WERI-Rb-1 (cell line): ENCODE measurements at places on chromosomes 7 and 10.

GRCh38 chr7:37289367-37289766, 159.3 kb downstream of the ELMO1 start:
- DNase-seq: no peak

- no peak for DNase-seq
These were observed 626 bp upstream of the BMS1 start for GRCh38 chr10:42781893-42782445.

DNA sequence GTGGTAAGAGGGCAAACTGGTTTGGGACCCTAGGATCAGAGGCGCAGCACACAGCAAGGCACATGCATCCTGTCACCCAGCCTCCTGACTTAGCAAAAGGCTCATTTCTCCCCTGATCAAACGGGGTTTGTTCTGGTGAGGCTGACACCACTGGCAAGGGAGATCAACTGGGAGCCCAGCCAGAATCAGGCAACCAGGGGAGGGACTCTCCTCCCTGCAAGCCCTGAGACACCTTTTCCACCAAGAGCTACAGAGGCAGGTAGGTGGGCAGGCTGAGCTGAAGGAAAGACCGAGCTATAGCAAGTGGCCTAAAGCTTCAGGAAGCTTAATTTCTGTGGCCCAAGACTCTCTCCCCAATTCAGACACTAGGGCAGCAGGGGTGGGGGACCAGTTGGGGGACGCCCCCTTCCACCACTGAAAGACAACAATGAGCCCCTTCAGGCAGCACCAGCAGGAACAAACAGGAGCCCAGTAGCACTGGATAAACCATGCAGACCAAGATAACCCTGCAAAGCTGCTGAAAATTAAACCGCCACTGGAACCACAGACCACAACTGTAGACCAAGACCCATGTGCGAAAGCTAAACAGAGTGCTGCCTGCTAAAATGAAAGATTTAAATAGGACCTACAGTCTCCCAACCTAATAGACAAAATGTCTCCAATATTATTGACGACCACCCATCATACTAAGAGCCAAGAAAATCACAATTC, 27.1 kb upstream of the SAR1A start:
- no peak for DNase-seq

- no peak for DNase-seq
These were observed 16.0 kb downstream of the PALD1 start for GRCh38 chr10:70494536-70494935.

DNA sequence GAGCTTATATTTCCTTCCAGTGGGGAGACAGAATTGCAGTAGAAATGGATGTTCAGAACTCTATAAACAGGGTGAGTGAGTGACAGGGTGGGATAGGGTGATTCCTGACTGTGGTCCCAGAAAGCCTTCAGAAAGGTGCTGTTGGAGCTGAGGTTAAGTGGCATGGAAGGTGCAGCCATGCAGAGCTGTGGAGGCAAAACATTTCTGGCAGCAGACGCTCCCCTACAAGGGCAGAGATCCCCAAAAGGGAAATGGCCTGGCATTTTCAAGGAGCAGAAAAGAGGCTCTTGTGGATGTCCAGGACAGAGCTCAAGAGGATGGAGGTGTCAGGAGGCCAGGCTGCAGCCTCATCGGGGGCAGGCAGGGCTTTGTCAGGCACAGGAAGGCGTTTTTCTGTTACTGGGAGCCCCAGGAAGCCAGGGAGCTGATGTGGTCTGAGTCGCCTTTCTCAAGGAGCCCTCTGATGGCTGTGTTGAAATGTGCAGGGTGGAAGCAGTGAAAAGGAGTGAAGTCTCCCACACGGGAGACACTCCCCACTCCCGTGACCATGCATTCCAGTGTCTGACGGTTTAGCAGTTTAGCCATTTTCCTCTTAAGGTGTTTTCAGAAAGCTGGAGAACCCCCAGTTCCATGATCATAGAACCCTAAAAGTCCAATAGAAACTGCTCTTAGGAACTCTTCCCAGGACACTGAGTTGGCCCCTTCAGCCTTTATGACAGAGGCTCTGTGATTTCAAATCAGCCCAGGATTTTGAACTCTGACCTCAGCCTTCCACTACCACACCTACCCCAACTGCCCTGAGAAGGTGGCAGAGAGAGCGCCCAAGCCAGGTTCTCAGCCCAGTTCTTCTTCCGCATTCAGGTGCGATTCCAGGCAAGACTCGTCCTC, 96.2 kb downstream of the C10orf105 start:
- peak; percentile 32 for DNase-seq

GRCh38 chr7:47147213-47147631, 434.7 kb downstream of the TNS3 start:
- DNase-seq: no peak

DNA sequence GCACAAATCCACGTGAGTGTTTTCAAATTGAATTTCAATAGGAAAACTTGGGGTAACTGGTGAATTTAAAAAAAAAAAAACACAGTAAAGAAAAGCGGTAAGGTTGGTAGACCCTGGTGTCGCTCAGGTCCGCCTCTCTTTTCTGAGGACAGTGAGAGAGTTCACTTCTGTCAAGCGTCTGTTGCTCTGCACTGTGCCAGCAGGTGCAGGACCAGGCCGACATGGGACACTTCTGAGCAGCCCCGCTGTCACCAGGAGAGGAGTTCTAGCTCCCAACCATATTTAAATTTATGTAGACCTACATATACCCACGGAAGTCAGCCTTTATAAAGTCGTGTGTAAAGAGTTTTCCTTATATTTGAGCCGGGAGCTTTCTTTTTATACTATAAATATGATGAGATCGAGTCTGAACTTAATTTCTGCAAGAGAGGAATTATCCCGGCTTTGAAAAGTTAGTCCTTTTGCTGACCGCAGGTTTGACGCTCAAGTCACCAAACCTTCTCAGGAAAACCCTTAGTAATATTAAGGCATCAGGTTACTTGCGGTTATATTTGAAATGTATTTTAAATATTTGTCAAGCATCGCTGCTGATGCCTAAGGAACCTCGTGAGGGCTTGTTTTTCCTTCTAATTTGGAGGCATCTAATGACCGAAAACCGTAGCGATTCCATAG, 531 bp downstream of the IKZF1 start:
- no peak for DNase-seq

DNA sequence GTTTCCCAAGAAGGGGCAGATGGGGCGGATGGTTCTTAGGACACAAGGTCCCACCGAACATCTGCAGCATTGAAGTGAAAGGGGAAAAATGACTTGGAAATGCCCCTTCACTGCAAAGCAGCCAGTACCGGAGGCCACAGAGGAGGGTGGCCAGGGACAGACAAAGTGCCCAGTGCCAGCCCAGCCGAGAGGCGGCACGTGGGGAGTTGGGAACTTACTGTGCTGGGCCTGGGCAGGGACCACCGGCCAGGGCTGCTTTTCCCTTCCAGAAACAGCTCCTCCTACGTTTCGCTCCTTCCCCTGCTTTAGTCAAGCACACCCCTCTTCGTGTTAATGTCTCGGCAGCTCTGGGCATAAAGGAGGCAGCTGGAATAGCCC, 129.2 kb downstream of the TNS3 start:
- DNase-seq: no peak

- peak; percentile 72 for DNase-seq
These were observed 16.7 kb upstream of the SUN1 start for GRCh38 chr7:815284-816216.

DNA sequence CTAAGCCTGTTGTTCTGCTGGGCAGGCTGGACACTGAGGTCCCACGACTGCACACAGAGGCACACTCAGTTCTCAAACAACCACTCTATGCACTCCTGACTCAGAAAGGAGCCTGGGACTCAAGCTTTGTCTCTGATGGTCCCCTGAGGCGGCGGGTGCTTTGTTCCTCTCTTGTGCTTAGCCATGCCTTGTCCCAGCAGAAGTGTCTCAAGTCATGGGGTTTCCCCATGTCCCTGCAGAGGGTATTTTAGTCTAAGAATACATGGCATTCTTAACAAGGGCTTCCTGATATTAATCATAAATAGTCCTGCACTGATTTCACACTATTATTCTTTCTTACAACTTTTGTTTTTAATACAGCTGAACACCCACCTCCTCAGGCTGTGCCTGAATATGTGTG, 72.5 kb downstream of the CXCL12 start:
- no peak for DNase-seq

GRCh38 chr7:108057951-108058481, 55.1 kb upstream of the LAMB1 start:
- no peak for DNase-seq

DNA sequence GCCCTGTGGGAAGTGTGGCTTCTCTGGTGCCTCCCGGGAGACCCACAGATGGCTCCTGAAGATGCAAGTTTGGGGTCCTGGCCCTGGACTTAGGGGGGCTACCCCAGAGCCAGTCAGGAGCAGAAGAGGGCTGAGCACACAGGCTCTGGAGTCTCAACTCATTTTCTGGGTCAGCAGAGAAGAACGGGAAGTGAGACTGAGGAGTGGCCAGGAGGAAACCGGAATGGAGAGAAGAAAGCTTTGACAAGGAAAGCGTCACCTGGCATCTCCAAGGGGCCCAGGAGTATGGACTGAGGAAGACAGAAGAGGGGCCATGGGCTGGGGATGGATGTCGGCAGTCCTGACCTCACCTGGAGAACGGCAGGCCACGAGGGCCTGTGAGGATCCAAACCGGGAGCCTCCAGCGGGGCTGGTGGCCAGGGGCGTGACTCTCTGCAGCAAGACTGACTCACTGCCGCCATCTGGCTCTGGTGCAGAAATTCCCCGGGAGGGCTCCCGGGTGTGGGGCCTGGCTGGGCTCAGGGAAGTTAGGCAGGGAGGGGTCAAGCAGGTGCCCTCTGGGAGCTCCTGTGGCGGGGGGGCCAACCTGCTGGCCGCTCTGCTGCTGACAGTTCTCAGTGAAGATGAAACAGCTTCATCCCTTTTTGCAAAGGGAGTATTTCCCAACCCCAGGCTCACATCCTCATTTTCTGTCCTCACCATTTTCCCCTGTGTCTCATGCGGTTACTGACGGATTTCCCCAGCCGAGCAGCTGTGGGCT, 23.6 kb downstream of the DAGLB start:
- no peak for DNase-seq

DNA sequence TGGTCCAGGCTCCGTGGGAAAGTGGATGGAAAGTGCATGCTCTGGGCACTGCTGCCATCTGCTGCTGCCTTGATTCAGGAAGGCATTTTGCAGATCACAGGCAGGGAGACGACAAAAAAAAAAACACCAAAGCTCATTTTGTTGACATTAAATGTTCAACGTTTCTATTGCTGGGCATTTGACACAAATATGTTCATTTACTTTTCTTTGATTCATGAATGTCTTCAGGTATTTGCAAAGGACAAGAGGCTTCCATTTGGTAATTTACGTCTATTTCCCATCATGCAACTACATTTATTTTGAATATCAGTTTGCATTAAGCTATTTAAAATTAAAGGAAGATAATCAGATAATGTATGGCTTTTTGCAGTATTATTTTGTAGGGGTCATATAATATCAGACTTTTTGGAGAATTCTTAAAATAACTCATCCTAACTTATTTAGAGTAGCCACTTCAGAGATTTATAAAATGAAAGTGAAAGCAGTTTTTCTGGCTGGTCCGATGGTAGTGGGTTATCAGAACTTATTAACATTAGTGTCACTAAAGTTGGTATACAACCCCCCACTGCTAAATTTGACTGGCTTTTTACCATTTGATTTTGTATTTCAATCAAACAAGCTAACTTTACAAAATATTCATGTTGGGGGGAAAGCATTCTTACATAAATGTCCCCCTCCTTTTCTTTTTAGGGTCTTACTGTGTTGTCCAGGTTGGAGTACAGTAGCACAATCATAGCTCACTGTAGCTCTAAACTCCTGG, 65.3 kb downstream of the PDIA4 start:
- DNase-seq: peak; percentile 71

DNA sequence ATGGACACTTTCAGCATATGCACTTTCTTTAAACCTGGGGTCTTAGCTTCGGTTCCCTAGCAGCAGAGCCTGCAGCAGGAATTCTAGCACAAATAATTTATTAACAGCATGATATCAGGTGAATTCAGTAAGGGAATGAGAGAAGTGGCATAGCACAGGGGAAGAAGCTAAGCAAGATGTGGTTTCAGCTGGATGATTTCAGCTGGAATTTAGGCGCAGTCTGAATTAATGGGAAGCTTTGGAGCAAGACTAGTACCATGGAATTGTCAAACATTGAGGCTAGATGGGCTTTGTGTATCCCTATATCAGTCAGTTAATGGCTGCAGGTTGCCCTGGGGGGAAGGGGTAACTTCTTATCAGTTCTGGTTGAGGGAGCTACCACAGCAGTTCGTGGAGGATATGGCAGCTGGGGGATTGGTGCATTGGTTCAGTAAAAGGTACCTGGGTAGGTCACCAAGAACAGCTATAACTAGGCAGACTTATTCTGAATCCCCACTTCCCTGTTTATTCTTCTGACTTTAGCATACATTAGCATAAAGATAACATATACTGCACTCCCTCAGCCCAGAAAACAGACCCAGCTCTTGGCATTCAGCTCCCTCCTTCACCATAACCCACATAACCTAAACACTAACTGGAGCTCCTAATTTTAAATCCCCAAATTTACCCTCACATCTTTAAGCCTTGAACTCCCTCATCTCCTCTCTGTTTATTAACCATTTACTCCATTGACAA, 46.8 kb upstream of the NAMPT start:
- no peak for DNase-seq

DNA sequence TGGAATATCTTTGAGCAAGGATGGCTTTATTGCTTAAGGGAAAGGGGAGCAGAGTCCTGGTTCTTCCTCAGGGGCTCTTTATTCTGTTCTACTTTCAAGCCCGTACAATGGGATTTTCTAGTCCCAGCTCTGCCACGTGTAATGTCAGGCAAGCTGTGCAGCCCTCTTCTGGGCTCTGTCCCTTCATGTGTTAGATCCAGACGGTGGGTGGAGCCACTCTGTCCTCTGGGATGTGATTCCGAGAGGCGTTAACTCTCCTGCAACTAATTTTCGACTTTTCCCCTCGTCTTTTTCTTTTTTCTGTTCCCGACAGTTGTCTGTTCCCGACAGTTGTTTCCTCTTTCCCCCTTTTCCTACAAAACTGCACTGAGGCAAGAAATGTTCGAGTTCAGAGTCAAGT, 34.8 kb downstream of the FBH1 start:
- DNase-seq: no peak
